ENCODE measurements at places on chromosomes 3 and 15.

- DNase-seq: no peak
Observed at GRCh38 chr3:180421721-180422120, 180.2 kb upstream of the TTC14 start.

DNA sequence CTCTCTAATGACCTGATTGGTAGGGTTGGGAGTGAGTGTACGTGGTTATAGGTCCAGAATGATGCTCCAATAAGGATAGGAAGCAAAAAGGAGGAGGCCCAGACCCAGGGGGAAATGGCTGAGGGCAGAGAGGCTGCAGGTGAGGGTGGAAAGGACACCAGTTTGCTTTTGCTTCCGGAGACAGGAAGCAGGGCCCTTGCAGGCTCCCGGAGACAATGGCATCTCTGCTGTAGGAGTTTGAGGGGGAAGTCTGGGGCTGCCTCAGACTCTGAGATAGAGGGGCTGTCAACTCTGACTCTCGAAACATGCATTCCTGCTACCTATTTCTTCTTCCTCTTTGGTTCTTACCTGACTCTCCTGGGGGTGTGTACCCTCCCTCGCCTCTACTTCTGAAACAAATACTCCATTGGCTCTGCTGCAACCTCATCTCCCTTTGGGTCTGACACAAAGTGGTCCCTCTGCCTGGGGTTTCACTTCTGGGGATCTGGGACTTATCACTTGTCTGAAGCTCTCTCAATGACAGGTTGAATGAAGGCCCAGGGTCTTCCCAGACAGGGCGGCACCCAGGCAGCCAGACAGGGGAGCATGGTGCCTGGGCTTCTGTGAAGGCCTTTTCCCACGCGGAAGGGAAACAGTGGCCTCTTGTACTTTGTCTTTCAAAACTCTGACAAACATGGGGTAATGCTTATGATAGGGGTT is 61.5 kb downstream of the CHRD start:
- DNase-seq: no peak

GRCh38 chr3:58217209-58217811 is 6.5 kb upstream of the DNASE1L3 start:
- peak; percentile 9 for DNase-seq

GRCh38 chr3:189787632-189788031 is 156.4 kb downstream of the TP63 start:
- DNase-seq: no peak

- DNase-seq: no peak
Observed at GRCh38 chr3:38662544-38662943, 13.1 kb upstream of the SCN5A start.

GRCh38 chr3:13405614-13406013 is 14.5 kb downstream of the NUP210 start:
- DNase-seq: no peak

DNA sequence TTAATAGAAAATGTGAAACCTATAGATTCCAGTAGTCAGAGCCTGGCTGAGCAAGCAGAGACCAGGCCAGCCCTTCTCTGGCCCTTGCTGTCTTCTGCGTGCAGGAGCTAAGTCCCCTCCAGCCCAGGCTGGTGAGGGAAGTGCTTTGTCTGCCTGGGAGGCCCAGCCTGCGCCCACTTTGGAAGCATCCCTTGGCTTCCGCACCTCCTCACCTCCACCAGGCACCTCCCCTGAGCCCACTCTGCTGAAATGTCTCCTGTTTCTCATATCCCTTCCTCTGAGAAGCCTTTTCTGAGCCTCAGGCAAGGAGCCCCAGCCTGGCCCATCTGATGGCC is 45.3 kb downstream of the ALDH1L1 start:
- DNase-seq: no peak

DNA sequence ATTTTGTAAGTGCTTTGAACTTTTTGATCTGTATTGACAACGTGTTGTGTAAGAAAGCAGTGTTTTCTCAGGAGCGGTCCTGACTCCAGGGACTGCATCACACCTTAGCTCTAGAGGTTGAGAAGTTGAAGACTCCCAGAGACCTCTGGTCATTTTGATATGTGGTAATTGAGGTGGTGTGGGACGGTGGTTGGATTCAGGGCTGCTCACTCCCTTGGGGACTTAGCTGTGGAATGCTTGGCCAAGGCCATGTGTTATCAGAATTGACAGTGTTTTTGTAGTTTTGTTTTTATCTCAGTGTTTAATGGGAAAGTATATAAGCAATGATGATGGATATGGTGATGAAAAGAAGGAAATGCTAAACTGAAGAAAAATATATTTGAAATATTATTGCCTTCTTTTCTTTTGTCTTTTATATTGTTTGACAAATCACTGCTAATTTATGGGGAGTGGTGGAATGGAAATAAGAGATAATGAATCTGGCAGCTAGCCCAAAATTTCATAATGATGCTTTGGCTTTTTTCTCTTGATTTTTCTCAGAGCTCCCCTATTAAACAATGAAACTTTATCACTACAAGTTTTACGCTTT is 16.0 kb downstream of the CMSS1 start:
- no peak for DNase-seq

DNA sequence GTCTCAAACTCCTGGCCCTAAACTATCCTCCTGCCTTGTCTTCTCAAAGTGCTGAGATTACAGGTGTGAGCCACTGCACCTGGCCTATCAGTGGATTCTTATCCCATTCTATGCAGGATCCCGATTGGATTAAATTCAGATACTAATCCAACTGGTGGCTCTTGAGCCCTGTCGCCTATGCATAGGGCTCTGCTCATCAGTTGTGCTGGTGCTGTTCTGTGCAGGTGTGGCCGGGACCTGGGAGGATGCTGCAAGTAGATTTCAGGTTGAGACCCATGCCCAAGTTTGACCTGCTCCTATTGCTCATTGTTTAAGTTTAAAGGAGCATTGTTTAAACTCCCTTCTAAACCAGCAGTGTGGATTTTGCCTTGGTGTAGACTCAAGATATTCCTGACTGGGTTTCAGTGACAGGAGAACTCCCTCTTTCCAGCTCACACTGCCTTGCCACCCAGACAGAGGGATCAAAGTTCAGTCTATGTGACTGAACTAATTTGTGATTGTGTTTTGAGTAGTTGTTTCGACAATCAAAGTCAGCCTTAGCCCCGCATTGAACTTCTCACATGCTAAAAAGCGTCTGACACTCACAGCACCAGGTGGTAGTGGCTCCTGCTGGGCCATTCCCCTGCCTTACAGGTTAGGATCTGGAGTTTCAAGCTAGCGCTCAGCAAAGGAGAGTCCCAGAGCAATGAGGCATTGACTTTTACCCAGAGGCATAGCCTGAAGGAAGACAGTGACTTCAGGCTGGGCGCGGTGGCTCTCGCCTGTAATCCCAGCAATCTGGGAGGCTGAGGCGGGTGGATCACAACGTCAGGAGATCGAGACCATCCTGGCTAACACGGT is 45.0 kb upstream of the PIK3CB start:
- DNase-seq: no peak

Data from T1000 (cell line).